ENCODE measurements at places on chromosomes 7 and 10. TPM values are rescaled to one million over a fixed set of nuclear protein-coding genes. Genes with fewer than 3 reads are reported as not detected.

STOX1 gene
- 5.7 TPM for total RNA-seq

GDF2 gene
- total RNA-seq, result not detected

POMZP3 gene
- total RNA-seq, result 9.9 TPM

CHST15 gene
- total RNA-seq, result 31.0 TPM

CFAP46 gene
- total RNA-seq, result 1.4 TPM

STK32C gene
- 9.4 TPM for total RNA-seq

NRP1 gene
- 60.6 TPM for total RNA-seq

DNA sequence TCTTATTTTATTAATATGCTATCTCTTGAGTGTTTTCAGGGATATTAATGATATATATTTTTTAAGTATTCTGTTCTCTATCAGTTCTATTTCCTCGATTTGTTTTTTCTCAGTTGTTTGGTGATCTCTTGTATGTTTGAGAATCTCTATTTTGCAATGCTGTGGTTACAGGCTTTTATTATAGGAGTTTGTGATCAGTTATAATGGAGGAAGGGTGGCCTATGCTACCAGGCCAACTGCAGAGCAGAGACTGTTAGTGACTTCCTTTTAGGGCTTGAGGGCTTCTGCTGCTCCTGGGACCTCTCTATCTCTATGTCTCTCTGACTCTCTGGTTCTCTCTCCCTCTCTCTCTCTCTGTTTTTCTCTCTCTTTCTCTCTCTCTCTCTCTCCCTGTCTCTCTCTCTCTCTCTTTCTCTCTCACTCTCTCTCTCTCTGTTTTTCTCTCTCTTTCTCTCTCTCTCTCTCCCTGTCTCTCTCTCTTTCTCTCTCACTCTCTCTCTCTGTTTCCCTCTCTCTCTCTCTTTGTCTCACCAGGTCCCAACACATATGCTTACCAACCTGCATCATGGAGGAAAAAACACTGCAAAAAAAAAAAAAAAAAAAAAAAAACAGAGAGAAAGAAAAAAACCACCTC is 69.4 kb upstream of the CAV2 start:
- no peak overlapping the region for H3K27ac ChIP-seq
- H3K4me1 ChIP-seq, result no peaks in the 10 kb centered on the region
- no peak overlapping the region for H3K4me3 ChIP-seq
- H3K36me3 ChIP-seq, result no peaks in the 10 kb centered on the region

- no peaks in the 10 kb centered on the region for H3K27me3 ChIP-seq
- H3K27ac ChIP-seq, result no peak overlapping the region
- no peak overlapping the region for H3K4me3 ChIP-seq
- no peaks in the 10 kb centered on the region for H3K36me3 ChIP-seq
- no peak for DNase-seq
Observed at GRCh38 chr10:21057989-21058388, 160.9 kb upstream of the NEBL start.

- H3K27me3 ChIP-seq, result no peaks in the 10 kb centered on the region
- no peak overlapping the region for H3K27ac ChIP-seq
- H3K4me3 ChIP-seq, result no peak overlapping the region
- DNase-seq, result no peak
- no peaks in the 10 kb centered on the region for H3K36me3 ChIP-seq
- H3K4me1 ChIP-seq, result peaks cover 13% of the 10 kb centered on the region
Observed at GRCh38 chr7:16422917-16423316, 1.6 kb upstream of the CRPPA start.

GRCh38 chr7:80070391-80070790 is 64.2 kb upstream of the GNAI1 start:
- no peak overlapping the region for H3K27ac ChIP-seq
- no peak for DNase-seq
- H3K4me1 ChIP-seq, result peaks cover 5% of the 10 kb centered on the region
- no peaks in the 10 kb centered on the region for H3K27me3 ChIP-seq
- no peaks in the 10 kb centered on the region for H3K36me3 ChIP-seq
- no peak overlapping the region for H3K4me3 ChIP-seq

GRCh38 chr7:105493923-105494315 is 28.2 kb downstream of the PUS7 start:
- no peaks in the 10 kb centered on the region for H3K27me3 ChIP-seq
- H3K27ac ChIP-seq, result no peak overlapping the region
- DNase-seq, result no peak

- no peak overlapping the region for H3K27ac ChIP-seq
- no peak for DNase-seq
- H3K27me3 ChIP-seq, result no peaks in the 10 kb centered on the region
- H3K4me3 ChIP-seq, result no peak overlapping the region
- H3K4me1 ChIP-seq, result no peaks in the 10 kb centered on the region
- H3K36me3 ChIP-seq, result no peaks in the 10 kb centered on the region
Observed at GRCh38 chr10:30656233-30656632, 26.7 kb upstream of the LYZL2 start.

GRCh38 chr7:57424515-57425238 is 25.3 kb upstream of the ZNF716 start:
- no peaks in the 10 kb centered on the region for H3K27me3 ChIP-seq
- H3K4me1 ChIP-seq, result no peaks in the 10 kb centered on the region
- H3K27ac ChIP-seq, result no peak overlapping the region
- no peaks in the 10 kb centered on the region for H3K36me3 ChIP-seq
- DNase-seq, result no peak
- no peak overlapping the region for H3K4me3 ChIP-seq

GRCh38 chr10:118543714-118544400 is 51.6 kb downstream of the PRLHR start:
- DNase-seq, result no peak
- H3K27ac ChIP-seq, result no peak overlapping the region
- no peaks in the 10 kb centered on the region for H3K27me3 ChIP-seq
- no peak overlapping the region for H3K4me3 ChIP-seq

DNA sequence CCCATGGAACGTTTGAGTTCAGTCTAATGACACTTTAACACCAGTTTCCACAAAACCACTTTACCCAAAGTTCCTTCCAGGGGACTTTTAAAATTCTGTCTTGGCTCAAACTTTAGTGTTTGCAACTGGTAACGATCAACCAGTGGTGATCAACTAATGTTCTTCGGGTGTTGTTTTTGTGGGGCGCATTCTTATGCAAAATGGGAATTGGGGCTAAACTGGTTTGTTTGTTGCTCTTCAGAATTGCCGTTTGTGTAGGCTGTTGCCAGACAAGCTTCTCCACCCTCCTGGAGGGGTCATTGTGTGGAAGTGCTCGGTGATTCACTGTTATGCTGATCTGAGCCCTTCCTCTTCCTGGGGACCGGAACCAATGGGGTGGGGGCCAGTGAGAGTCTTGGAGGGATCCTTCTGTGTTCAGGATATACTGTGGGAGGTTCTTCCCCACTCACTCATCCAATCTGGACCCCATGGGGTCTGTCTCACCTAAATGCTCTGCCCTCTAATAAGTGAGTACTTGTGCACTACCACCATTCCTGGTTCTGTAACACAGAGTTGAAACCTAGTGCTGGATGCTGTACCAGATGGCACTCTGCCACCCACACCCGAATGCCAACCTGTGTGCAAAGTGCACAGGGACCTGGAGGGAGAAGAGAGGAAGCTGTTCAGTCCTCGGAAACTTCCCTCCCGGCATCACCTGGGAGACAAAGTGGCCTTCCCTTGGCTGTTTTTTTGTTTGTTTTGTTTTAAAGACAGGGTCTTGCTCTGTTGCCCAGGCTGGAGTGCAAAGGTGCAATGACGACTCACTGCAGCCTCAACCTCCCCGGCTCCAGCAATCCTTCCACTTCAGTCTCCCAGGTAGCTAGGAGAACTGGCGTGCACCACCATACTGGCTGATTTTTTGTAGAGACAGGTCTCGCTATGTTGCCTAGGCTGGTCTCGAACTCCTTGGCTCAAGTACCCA is 2.1 kb downstream of the NFE2L3 start:
- H3K4me3 ChIP-seq, result no peak overlapping the region
- DNase-seq, result no peak
- H3K4me1 ChIP-seq, result peaks cover 37% of the 10 kb centered on the region
- H3K27me3 ChIP-seq, result peaks cover 8% of the 10 kb centered on the region
- peak overlapping the region; percentile 25 for H3K27ac ChIP-seq
- H3K36me3 ChIP-seq, result no peaks in the 10 kb centered on the region

DNA sequence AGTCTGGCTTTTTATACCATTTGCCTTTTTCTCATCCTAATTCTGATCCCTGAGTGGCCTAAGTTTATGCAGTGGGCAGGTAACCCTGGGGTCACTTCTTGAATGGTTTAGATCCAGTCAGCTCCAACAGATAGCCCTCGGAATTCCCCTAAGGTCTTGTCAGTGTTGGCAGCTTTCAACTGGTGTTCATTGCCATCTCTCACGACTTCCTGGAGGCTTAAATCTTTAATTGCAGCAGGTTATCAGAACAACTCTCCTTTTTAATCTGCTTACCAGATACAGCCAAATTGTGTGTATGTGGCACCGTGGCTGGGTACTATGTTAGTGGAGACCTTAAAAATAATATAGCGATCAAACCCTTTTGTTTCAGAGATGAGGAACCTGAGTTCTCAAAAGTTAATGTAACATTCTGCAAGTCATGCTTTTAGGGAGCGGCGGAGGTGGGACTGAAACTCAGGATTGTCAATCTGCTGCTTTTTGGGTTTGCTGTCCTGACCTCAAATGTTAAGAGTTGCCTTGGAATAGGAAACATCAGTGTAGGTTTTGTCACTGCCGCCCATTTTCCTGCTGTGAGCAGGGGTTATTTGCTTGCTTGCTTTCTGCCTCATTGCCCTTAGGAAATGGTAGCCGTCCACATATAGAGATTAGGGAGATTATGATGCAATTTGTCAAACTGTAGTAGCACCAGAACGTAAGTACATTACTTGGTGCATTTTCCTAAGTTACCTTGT is 818 bp downstream of the DLD start:
- H3K27ac ChIP-seq, result peak overlapping the region; percentile 99
- H3K36me3 ChIP-seq, result no peaks in the 10 kb centered on the region
- peak overlapping the region; percentile 92 for H3K4me3 ChIP-seq
- DNase-seq, result no peak

- no peaks in the 10 kb centered on the region for H3K27me3 ChIP-seq
- H3K27ac ChIP-seq, result no peak overlapping the region
- no peaks in the 10 kb centered on the region for H3K36me3 ChIP-seq
- DNase-seq, result no peak
- peaks cover 18% of the 10 kb centered on the region for H3K4me1 ChIP-seq
Observed at GRCh38 chr10:133324857-133325260, 11.8 kb downstream of the CALY start.

DNA sequence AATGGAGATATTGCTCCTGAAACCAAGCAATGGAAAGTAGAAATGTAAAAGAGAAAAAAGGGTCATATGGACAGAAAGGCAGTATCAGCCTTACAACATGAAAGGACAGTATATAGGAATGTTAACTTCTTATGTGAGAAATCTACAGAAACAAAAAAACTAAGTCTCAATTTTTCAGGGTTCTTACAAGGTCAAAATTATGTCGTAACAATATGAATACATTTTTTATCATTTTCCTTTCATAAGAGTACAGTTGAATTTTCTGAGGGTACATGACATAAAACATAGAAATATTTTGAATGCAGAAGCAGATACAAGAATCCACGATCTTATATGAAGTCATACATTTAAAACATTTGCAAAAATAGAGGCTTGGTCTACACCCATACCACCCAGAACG is 10.7 kb downstream of the DNA2 start:
- H3K4me1 ChIP-seq, result no peaks in the 10 kb centered on the region
- no peak overlapping the region for H3K27ac ChIP-seq
- no peak for DNase-seq
- no peaks in the 10 kb centered on the region for H3K27me3 ChIP-seq

GRCh38 chr10:70834021-70834420 is 18.3 kb downstream of the SGPL1 start:
- H3K4me1 ChIP-seq, result peaks cover 31% of the 10 kb centered on the region
- H3K36me3 ChIP-seq, result peaks cover 23% of the 10 kb centered on the region
- H3K27ac ChIP-seq, result no peak overlapping the region
- DNase-seq, result no peak
- no peak overlapping the region for H3K4me3 ChIP-seq

Measured in tibial nerve (tissue), 4 donors.